ENCODE measurements at places on chromosomes 3 and 15.

DNA sequence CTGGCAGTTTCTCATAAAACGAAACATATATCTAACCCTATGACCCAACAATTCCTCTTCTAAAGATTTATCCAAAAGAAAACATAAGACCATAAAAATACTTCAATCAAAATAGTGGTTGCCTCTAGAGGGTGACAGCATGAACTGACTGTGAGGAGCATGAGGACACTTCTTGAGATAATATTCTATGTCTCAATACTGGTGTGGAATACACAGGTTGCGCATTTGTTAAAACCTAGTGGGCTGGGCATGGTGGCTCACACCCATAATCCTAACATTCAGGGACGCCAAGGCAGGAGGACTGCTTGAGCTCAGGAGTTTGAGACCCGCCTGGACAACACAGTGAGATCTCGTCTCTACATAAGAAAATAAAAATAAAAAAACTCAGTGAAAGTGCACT is 57.3 kb downstream of the HERC1 start:
- no peak for DNase-seq

DNA sequence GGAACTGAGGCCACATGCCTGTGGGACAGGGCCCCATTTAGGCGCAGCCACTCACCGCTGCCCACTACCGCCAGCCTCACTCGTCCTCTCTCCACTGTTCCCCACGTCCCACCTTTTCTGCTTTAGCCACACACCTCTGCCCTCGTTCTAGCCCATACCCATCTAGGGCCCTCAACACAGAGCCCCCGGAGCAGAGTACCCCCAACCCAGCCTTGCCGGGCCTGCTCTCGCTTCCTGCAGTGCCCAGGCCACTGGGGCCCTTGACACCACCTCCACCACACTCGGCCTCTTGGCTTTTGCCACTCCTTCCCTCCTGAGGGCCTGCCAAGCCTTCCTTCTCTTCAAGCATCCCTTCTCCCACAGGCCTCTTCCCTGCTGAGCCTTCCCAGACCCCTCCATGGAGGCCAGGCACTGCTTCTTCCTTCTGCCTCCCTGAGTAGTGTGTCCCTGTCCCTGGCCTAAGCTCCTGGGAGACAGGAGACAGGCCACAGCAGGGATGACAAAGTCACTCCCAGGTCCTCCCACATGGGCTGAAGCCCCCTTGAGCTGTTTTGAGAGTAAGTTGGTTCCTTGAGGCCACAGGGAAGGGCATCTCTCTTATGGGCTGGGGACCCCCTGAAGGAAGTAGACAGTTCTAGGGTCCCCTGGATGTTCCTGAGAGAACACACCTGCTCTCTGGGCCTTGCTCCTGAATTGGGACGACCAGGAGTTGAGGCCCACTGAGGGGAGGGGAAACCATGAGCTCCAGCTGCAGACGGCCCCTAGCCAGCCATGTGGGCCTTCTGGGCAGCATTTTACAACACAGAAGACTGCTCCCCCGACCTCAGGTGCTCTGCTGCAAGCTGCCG is 4.4 kb downstream of the PRSS50 start:
- no peak for DNase-seq

GRCh38 chr3:141405591-141405990 is 37.3 kb downstream of the ZBTB38 start:
- peak; percentile 55 for DNase-seq

DNA sequence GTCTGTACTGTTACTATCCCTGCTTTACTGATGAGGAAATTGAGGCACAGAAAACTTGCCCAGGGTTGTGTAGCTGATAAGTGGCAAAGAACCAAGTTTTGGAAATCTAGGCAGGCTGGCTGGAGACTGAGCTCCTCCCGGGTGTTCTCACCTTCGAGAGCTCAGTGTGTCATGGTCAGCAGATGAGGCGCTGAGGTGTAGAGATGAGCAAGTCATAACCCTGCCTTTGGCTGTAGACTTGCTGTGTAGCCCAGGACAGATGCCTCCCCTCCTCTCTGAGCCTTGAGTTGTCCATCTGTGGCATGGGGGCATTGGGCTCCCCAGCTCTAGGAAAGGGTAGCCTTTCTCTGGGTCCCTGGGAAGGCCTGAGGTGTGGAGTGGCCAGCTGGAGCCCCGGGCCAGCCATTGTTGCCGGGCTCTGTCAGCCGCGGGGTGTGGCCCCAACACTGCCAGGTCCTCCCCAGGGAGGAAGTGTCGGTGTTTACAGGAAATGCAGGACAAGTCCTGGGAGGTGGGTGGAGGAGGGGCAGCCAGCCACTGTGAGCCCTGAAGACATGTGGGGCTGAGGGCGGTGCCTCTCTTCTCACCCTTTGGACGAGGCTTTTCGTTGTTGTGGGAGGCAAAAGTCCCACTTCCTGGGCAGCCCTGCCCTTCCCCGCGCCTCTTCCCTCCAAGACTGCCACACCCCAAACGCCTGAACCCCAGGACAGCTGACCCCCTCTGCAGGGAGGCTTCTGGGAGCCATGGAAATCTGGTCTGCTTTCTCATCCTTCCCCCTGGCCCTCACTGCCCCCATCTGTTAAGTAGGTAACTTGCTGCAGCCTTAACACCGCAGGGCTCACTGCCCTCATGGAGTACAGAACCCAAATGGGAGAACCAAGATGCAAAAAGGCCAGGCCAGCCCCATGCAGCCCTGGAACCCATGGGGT is 29.1 kb downstream of the FGD5 start:
- DNase-seq, result no peak

DNA sequence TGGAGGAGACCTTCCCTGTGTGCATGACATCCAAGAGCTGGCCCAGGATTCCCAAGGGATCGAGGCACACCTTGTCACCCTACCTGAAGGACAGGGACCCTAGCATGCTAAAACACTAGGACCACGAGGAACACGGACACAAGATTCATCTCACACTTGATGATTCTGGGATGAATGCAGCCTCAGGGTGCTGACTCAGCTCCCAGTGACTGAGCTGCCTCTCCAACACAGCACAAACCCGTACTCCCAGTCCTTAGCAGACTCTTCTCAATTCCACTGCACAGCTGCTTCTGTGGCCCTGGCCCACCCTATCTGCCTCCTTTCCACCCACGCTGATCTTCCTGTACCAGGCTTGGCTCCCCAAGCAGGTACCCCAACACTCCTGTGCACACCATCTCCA is 9.1 kb upstream of the OXTR start:
- no peak for DNase-seq

GRCh38 chr3:61184956-61185355 is 66.3 kb downstream of the FHIT start:
- DNase-seq, result no peak

GRCh38 chr3:62679988-62680387 is 195.2 kb downstream of the CADPS start:
- DNase-seq, result no peak

- peak; percentile 52 for DNase-seq
Observed at GRCh38 chr3:33915796-33916546, 117.5 kb downstream of the PDCD6IP start.

DNA sequence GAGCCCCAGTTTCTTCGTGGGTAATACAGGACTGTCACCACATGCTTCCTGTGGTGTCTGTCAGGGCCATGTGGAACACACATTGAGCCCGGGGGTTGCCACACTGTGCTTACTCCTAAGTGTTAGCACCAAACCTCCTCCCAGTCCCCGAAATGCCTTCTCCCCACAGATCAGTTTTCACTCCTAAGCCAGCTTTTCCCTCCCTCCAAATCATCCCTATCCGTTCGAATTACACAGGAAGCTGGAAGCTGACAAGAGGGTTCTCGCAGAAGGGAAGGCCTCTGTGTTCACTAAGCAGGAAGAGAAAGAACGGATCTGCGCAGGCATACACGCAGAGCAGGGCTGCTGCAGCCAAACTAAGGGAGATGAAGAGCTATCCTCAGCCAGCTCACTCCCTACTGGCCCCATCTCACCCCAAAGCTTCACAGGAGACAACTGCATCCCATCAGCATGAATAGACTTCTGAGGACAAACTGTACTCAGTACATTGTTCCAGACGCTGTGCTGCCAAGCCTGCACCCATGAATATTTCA is 32.3 kb downstream of the XXYLT1 start:
- peak; percentile 64 for DNase-seq

GRCh38 chr15:58330741-58331559 is 100.8 kb upstream of the LIPC start:
- no peak for DNase-seq

DNA sequence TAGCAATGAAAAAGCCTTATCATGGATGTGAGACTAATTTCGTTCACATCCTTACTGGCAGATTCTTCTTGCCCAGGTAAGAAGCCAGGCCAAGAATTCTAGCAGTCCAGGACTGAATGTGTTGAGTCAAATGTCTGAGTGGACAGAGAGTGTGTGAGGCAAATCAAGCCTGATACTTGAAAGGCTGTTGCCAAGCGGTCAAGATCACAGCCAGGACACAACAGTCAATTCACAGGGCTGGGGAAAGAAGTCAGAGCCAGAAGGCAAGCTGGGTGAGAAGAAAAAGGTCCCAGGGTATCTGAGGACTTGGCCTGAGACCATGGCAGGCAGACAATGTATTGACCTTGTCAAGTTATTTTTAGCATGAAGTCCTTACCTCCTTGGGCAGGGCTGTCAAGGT is 301.3 kb downstream of the ZNF385D start:
- no peak for DNase-seq

DNA sequence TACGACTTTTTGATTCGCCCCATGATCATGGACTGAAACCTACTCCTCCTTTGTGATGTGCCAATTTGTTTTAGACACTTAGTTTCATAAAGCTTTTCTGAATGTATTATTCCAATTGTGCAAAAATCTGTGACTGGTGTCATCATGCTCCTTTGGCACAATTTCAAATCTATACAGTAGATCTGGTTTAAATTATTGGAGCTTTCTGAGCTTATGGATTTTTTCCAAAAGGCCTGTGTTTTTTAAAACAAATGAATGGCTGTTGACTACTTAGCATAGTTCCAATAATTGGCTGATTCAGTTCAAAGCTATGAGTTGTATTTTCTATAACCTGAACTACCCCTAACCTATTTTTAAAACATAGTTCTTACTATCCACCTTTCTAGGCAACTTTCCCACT is 282.7 kb downstream of the CNTN3 start:
- DNase-seq, result no peak

DNA sequence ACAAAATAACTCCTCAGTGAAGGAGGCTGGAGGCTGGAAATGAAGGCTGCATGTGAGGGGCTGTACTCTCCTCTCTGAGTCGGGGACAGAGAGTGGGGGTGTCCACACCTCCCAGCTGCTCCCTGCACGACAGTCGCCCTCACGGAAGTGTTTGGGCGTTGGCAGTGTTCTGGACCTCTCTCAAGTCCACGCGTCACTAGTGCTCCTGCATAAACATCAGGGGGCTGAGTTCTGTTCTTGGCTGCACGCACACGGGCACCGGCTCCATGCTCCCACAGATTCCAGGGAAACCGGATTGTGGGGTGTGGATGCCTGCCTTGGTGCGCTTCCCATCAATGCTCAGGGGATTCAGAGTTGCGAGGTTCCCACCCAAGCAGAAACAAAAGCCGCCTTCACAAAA is 7.4 kb downstream of the RASGRF1 start:
- no peak for DNase-seq

Data from fibroblast of the aortic adventitia (primary cell).